ENCODE measurements at places on chromosomes 11 and 22. TPM values are rescaled to one million over a fixed set of nuclear protein-coding genes. Genes with fewer than 3 reads are reported as not detected.

TNNI2 gene
- not detected for total RNA-seq

PEX26 gene
- 39.1 TPM for total RNA-seq

TRPM5 gene
- not detected for total RNA-seq

MORC2 gene
- total RNA-seq = 27.5 TPM

CCDC116 gene
- total RNA-seq = 0.71 TPM

OVCH2 gene
- total RNA-seq = 1.2 TPM

REXO2 gene
- total RNA-seq = 101 TPM

EHF gene
- total RNA-seq = 0.14 TPM

MMP12 gene
- not detected for total RNA-seq

SUSD2 gene
- 43.2 TPM for total RNA-seq

PDGFB gene
- total RNA-seq = 12.6 TPM

SEPTIN5 gene
- total RNA-seq = 47.7 TPM

MS4A1 gene
- 0.35 TPM for total RNA-seq

LUZP2 gene
- 0.41 TPM for total RNA-seq

KCTD21 gene
- 9.1 TPM for total RNA-seq

OR8J3 gene
- total RNA-seq = not detected

FADS2 gene
- 234 TPM for total RNA-seq

TMEM126B gene
- 51.7 TPM for total RNA-seq

C11orf52 gene
- 0.99 TPM for total RNA-seq

CASP12 gene
- 4.7 TPM for total RNA-seq

DDX25 gene
- total RNA-seq = not detected

VWA5A gene
- total RNA-seq = 32.8 TPM

CCDC87 gene
- not detected for total RNA-seq

AQP11 gene
- total RNA-seq = not detected

GPR83 gene
- 0.27 TPM for total RNA-seq

OOSP3 gene
- total RNA-seq = not detected

IFTAP gene
- 18.3 TPM for total RNA-seq

C11orf97 gene
- total RNA-seq = not detected

GTSE1 gene
- 0.41 TPM for total RNA-seq

PAX6 gene
- total RNA-seq = not detected

TMEM151A gene
- total RNA-seq = not detected

ASRGL1 gene
- 20.2 TPM for total RNA-seq

OR8G1 gene
- total RNA-seq = not detected

PLAAT3 gene
- total RNA-seq = 48.7 TPM

CASP5 gene
- total RNA-seq = 4.0 TPM

STIP1 gene
- total RNA-seq = 74.7 TPM

FGF3 gene
- not detected for total RNA-seq

TMEM135 gene
- 25.9 TPM for total RNA-seq

SLCO2B1 gene
- 692 TPM for total RNA-seq

SPON1 gene
- total RNA-seq = 20.6 TPM

SERGEF gene
- total RNA-seq = 27.3 TPM

GSTT2 gene
- not detected for total RNA-seq

GAL gene
- total RNA-seq = not detected

C11orf58 gene
- total RNA-seq = 161 TPM

PHLDA2 gene
- total RNA-seq = 21.3 TPM

FGF19 gene
- total RNA-seq = not detected

Measured in thoracic aorta (tissue), 2 donors.